GM10248 (cell line): ENCODE measurements at places on chromosomes 6 and 20.
A peak's percentile ranks its signal among the peaks of the same experiment; 100 is the strongest.

- no peak for DNase-seq
Observed at GRCh38 chr6:81977486-81977885, 225.0 kb upstream of the TENT5A start.

- DNase-seq: no peak
Observed at GRCh38 chr6:2990248-2990931, 9.3 kb upstream of the NQO2 start.

- no peak for DNase-seq
Observed at GRCh38 chr20:21681922-21682318, 23.5 kb upstream of the PAX1 start.

DNA sequence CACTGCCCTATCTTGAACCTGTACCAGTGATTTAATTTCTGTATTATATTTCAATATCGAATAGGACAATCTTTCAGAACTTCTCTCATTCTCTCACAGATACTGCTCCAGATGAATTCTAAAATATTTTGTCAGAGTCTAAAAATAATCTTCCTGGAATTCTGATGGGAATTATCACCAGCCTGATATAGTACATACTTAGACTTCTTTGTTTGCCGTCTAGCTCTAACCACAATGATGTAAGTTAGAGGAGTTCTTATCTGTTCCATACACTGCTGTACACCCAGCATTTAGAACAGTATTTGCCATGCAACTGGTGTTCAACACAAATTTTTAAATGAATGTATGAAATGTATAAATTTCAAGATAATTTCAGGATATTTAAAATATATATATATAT, 1.3 kb upstream of the HUS1B start:
- no peak for DNase-seq

- DNase-seq: peak; percentile 24
Observed at GRCh38 chr6:4774715-4775493, 1.3 kb upstream of the CDYL start.

- DNase-seq: no peak
Observed at GRCh38 chr20:38735172-38735571, 10.9 kb downstream of the SLC32A1 start.

DNA sequence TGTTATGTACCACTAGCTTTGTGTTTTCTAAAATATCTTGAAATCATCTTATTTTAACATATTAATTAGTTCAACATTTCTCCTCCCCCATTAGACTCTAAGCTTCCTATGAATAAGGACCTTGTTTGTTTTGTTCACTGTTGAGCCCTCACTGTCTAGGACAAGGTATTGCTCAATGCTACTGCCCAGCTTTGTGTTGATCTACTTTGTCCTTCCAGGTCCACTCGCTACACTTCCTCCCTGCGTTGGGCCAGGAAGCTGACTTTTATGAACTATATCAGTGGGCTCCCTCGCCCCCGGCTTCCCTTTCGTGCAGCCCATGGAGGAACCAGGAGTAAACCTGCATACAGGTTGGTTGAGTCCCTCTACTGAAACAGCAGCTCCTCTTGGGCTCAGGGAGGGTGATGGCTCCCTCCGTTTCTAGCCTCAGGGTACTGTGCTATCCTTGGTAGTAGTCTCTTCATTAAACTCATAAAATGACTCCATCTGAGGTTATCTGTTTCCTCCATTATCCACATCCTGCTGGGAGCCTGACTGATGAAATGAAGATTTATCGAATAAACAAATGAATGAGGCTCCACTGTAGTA, 272.5 kb downstream of the CLIC5 start:
- DNase-seq: no peak

- no peak for DNase-seq
Observed at GRCh38 chr20:2687514-2687913, 5.1 kb upstream of the EBF4 start.

DNA sequence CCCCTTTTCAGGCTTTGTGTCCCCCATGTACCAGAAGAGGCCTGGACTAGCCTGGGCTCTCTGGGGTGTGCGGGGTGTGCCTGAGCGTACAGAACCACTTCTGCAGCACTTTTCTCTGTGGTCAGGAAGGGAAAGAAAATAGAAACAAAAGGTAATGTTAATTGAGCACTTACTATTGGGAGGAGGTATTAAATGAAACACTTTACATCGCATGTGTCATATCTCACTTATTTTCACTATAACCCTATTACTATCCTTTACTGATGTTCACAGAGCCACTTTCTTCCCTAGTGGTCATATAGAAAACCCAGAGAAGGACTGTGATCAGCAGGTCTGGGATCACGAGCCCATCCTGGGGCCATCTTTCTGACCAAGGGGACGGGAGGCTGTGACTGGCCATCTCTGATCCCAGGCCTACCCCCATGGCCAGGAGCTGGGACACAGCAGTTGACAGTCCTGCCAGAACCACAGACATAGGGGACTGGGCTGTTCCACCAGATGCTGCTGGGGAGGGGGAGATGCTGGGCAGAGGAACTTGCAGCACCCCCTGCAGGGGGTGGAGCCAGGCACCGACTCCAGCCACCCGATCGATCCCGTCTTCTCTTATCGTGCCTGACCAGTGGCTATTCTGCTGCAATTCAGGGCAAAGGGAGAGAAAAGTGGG, 107.6 kb downstream of the VEGFA start:
- no peak for DNase-seq

DNA sequence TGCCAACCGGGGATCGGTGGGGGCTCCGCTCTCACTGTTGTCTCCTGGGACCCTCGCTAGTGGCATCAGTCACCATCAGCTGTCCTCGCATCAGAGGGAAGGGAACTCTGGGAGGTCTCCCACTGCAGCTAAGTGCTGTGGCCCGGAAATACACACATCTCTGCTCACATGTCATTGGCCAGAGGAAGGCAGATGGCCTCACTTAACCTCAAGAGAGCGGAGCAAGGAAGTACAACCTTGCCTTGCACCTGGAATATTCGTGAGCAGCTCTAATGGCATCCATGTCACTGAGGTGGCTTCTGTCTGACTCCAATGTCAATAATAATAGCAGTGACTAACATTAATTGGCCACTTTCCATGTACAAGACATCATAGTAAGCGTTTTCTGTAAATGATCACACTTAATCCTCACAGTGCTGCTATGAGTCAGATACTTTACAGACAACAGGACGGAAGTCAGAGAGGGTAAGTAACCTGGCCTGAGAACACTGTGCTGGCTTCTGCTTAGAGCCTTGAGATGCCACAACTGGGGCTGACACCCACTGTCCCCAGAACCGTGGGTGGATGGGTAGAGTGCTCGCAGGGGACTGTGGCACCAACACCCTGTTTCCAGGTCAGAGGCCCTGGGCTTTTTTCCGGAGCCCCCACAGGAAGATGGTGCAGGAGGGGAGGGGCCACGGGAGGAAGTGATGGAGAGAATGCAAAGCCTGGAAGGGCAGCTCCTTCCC, 6.0 kb downstream of the LHFPL5 start:
- no peak for DNase-seq

- no peak for DNase-seq
Observed at GRCh38 chr20:19250346-19250745, 37.9 kb downstream of the SLC24A3 start.

DNA sequence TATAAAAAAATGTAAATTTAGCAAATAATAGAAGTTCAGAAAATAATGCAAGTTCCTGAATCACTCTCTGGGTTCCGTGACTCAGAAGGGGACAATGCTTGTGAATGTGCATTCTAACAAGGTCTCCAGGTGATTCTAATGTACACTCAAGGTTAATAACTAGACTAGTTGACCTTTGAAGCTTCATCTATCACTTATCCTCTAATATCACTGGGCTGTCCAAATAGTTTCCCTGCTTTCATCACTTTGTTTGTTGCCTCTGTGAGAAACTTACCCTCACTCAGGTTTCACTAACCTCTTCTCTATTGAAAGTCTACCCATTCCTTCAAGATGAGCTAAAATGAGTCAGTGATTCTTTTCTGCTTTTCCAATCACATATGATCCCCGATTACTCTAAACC, 189.0 kb downstream of the BTBD9 start:
- no peak for DNase-seq

GRCh38 chr6:87180105-87180728, 24.9 kb downstream of the ZNF292 start:
- no peak for DNase-seq

- DNase-seq: no peak
Observed at GRCh38 chr6:108039681-108040080, 34.9 kb downstream of the OSTM1 start.

GRCh38 chr6:10626154-10626741, 68.2 kb downstream of the C6orf52 start:
- no peak for DNase-seq

DNA sequence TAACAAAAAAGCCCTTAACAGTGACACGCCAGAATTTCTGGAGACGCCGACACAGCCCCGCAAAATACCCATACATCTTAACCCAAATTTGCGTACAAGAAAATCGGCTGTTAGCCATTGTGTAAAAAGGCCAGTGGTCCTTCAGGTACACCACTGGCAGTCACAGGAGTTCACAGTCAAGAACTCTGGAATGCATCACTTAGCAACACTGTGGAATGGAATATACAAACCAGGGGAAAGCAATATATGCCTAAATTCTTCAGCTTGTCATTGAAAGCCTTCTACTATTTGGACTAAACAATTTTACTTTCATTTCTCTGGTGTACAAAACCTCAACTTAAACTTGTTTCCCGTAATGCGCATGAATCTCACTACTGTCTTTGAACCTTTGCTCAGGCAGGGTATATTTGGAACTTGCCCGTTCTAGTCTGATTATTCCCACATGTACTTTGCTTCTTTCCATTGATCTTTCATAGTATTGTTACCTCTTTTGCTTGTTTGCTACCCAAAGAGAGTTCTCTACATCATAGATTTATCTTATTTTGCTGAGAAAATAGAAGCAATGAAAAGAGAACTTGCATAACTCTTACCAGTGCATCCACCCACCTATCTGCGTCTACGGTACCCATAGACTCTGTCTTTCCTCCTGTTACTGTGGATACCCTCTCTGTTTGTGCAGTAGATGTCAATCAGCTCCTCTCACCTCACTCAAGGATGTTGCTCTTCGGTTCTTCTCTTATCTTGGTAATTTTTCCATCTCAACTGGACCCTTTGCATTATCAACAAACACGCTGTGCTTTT, at the start of gene ARMH2:
Gene ARMH2, minus strand, starts transcription at position 178 of the 801 bp plus-strand sequence. Its CDS starts 60 bp downstream, at position 118.
- DNase-seq: no peak

DNA sequence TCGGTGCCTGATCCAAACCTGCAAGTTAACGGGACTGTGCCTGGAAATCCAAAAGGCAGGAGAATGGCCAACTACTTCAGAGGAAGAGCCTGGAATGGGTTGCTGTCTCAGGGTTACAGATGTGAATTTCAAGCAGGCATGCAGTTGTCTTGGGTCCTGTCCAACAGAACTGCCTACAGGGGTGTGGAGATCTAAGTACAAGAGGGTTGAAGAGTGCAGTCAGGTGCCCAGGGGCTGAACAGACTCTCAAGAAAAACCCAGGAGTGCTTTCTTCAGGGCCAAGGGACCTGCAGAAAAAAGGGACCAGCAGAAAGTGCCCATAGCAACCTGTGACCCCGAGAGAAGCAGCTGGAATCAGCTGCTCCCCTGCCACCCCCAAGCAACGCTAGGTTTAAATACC, 71.0 kb downstream of the PREP start:
- DNase-seq: no peak

DNA sequence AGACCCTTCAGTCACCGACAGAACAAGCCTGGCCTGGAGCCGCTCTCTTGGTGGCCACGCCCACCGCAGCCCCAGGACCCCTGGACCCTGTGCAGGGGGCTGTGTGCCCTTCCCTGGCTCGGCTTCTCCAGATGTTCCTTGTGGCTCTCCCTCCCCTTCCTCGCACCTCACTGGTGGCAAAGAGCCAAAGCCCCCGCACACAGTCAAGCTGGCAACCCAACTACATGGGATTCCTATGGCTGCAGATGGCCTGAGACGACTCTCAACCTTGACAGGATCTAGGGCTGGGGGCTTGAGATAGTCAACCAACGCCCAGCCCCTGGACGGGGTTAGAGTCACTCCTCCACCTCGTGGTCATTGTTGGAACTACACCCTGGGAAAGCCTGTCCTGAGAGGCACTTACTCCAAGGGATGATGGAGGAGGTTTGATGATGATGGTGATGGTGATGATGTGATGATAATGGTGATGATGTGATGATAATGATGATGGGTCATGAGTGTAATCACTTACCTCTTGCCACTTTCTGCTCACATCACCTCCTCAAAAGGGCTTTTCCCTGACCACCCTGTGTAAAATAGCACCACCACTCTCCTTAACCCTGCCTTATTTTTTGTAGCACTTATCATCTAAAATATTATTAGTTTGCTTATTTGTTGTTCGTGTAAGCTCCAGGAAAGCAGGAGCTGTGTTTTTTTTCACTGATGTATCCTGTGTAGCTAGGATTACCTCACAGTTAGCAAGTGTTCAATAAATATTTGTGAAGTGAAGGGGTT, 278.4 kb downstream of the LRFN2 start:
- DNase-seq: peak; percentile 73

- no peak for DNase-seq
Observed at GRCh38 chr6:42366011-42366705, 85.6 kb downstream of the TRERF1 start.

DNA sequence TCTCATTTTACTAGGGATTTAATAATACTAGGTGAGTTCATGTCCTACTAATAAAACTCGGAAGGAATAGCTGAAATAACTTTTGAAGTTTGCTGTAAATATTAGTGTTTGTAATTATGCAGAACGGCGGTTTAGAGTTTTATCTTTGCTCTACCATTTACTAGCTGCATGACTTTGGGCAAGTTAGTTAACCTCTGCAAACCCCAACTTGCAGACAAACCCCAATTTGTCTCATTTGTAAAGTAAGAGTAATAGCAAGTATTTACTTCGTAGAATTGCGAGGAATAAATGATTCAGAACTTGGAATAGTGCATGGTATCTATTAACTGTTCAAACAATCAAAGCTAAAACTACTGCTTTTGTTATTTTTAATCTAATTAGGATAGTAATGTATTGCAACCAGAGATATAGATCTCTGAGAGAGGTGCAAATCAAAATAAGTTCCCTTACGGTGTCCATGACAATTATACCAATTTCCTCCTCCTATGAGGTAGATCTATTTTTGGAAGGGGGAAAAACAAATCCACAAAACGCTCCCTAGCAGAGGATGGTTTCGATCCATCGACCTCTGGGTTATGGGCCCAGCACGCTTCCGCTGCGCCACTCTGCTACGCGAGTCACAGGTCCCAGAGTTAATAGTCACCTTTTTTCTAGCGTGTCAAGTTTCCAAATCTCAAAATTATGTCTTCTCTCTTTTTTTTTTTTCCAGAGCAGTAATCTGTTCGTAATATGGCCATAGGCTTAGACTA, 35.1 kb upstream of the BTN3A2 start:
- DNase-seq: no peak

- DNase-seq: no peak
Observed at GRCh38 chr6:7431674-7432390, 42.2 kb downstream of the RIOK1 start.

- DNase-seq: no peak
Observed at GRCh38 chr6:38146734-38147027, 327.2 kb downstream of the ZFAND3 start.

- DNase-seq: no peak
Observed at GRCh38 chr20:34713194-34713943, 9.2 kb downstream of the TP53INP2 start.

- no peak for DNase-seq
Observed at GRCh38 chr6:27868311-27868710, 43.9 kb downstream of the OR2B2 start.

DNA sequence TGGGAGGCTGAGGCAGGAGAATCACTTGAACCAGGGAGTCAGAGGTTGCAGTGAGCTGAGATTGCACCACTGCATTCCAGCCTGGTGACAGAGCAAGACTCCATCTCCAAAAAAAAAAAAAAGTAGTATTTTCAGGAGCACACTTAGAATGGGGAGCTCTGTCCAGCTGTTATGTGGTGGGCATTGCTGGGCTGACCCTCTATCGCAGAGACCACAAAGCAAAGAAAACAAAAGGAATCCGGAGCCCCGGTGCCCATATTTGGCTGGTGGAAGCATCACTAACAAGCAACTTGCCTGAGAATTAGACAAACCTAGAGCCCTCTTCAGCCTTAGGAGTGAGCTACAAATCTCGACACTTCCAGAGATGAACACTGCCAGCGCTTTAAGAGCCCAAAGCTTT, 137.3 kb upstream of the GPR6 start:
- no peak for DNase-seq
